ENCODE measurements at places on chromosomes 5 and 9.
A peak's percentile ranks its signal among the peaks of the same experiment; 100 is the strongest.

DNA sequence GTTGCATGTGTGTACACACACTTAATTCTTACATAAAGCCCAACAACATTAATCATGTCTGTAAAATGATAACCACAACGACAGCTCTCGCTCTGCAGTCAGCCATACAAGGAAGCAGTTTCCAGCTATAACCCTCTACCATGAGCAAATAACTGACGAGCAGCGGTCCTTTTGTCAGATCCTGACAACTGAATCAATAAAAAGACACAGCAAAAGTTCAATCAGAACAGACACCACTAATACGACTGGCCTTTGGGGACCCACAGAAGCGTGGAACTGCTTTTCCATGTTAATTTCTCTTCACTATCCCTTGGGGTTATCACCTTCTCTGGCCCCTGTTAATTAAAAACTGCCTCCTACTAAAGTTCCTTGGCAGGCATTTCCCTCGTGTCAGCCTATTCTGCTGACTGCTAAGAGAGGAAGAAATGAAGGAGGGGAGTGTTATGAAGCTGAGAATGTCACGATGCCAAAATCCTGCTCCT is 722.8 kb upstream of the GRAMD2B start:
- DNase-seq: no peak

DNA sequence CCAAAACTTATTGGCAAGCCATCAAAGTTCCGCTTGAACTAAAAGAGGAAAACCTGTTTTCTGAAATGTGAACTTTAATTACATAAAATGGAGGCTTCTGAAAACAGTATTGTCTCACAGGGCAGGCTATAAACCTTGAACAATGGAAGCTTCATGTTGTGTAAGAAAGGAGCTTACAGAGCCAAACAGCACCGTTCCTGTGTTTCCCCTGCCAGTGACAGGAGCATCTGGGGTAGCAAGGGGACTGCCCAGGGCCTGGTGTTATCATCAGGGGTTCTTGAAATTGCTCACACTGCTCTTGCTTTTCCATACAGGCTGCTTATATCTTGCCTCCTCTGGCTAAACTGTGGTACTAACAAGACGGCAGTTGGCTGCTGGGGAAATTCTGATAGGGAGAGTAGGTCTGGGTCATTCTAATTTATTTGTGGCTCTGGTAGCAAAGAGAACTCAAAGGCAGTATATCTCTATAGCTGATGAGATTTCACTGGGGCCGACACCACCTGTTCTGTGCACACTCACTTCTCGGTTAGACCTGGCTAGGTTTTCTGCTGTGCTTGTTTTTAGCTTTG is 40.4 kb downstream of the BASP1 start:
- no peak for DNase-seq

DNA sequence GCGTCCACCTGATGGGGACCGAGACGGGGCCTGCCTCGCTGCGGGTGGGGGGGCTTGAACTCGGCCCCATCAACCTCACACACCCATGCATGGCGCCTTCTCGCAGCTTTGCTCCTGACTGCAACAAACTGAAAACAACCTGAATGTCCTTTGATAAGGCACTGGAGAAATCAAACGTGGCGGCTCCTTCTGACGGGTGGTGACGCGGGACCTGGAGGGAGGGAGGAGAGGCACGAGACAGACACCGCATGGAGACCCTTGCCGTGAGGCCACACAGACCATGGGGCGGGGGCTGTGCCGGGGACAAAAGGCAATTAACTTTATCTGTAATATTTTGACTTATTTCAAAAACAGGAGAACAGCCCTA is 48.6 kb downstream of the NACC2 start:
- DNase-seq: no peak

- DNase-seq: no peak
Observed at GRCh38 chr9:18911714-18912342, 121.2 kb downstream of the SAXO1 start.

GRCh38 chr5:117394506-117395157 is 820.0 kb upstream of the SEMA6A start:
- no peak for DNase-seq

DNA sequence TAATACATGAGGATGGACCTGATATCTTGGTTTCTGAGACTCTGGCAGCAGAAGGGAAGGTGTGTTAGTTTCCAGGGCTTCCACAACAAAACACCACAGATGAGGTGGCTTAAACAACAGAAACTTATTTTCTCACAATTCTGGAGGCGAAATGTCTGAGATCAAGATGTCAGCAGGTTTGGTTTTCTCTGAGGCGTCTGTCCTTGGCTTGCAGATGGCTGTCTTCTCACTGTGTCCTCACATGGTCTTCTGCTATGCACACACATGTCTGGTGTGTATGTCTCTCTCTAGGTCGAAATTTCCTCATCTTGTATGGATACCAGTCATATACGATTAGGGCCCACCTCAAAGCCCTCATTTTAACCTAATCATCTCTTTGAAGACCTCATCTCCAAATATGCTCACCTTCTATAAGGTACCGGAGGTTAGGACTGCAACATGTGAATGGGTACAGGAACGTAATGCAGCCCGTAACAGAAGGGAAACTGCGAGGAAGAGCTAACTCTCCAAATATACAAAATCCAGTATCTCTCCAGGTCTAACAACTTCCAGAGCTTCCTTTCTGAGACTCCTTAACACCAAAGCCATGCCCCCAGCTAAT is 139.8 kb upstream of the SMARCA2 start:
- no peak for DNase-seq

DNA sequence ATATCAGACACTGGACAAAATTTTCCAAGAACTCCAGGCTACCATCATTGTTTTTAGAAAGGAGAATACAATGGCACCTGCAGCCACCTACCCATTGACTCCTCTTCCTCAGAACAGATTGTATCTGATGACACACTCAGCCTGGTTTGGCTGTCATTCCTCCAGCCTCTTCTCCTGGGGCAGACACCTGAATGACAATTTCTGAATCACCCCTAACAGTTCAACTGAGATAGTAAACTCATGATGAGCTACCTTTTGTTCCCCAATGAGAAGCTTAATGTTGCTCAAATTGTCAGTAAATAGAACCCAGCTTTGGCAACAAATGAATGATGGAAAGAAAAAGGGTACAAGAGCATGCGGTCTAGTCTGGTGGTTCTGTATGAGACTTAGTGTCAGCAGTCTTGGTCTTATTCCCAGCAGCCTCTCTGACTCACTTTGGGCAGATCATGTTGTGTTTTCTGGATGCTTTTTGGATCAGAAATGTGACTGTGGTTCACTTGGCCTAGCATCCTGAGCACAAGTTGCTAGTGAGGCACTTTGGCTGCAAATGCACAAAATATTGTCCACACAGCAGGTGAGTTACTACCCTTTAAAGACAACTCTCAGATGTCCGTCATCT is 78.3 kb downstream of the MAMDC2 start:
- DNase-seq: no peak

DNA sequence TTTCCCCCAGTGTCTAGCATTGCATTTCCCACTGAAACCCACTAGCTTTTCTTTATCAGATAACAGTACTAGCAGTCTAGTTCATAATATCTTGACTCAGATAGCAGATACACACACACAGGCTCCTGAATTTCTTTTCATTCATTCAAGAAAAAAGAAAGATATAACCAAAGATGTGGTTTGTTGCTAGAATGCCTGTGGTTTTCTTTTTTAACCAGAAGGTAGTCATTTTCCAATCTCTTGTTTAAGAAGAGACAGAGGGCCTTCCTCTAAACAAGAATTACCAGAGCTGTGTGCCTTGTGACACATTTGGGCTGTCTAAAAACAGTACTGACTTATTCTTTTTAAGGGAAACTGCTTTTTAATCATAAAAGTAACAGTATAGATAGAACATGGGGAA is 167.3 kb downstream of the PJA2 start:
- no peak for DNase-seq

DNA sequence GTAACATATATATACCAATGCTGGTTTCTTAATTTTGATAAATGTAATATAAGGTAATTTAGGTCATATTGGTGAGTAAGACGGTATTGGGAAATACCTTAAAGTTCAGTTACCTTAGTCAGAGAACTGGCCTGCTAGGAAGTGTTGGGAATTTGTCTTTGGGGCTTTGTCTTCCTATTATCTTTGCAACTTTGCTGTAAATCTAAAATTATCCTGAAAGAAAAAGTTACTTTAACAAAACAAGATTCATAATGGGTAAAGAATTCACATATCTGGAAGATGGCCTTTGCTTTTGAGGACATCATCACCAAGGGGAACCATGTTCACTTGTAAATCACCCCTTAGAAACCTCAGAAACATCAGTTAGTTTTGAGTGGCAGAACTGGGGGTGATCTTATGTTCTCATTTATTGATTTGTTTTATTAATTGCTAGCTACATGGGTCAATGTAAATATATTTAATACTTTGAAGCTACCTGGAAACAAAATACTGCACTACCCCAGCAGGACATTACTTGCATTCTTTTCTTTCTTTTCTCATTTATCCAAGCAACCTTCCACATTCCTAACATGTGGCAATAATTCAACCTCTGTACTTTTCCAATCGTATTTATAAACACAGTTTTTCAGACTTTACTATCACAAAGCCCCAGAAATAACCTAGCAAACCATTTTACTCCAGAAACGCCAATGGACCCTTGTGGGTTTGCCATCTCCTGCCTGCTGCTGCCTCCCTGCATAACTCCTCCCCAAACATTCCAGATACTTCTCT is 41.4 kb downstream of the GLIS3 start:
- no peak for DNase-seq

DNA sequence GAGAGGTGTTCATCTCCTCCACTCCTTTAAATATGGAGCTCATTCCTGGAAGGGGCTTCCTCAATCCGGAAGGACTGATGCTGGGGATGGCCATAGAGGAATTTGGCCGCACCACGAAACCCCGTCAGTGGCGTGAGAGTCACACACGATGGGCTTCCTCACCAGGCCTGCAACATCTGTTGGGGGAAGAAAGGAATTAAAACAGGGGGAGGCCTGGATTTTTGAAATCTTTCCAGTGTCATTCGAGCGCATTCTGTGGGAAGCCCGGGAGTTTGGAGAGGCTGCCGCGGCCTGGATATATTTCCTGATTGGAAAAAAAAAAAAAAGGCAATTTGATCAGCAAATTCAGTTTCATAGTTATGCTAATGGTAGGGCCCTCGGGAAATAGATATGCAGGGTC is 76.3 kb upstream of the ORM1 start:
- DNase-seq: no peak

- DNase-seq: no peak
Observed at GRCh38 chr9:15389173-15389572, 33.5 kb upstream of the SNAPC3 start.

DNA sequence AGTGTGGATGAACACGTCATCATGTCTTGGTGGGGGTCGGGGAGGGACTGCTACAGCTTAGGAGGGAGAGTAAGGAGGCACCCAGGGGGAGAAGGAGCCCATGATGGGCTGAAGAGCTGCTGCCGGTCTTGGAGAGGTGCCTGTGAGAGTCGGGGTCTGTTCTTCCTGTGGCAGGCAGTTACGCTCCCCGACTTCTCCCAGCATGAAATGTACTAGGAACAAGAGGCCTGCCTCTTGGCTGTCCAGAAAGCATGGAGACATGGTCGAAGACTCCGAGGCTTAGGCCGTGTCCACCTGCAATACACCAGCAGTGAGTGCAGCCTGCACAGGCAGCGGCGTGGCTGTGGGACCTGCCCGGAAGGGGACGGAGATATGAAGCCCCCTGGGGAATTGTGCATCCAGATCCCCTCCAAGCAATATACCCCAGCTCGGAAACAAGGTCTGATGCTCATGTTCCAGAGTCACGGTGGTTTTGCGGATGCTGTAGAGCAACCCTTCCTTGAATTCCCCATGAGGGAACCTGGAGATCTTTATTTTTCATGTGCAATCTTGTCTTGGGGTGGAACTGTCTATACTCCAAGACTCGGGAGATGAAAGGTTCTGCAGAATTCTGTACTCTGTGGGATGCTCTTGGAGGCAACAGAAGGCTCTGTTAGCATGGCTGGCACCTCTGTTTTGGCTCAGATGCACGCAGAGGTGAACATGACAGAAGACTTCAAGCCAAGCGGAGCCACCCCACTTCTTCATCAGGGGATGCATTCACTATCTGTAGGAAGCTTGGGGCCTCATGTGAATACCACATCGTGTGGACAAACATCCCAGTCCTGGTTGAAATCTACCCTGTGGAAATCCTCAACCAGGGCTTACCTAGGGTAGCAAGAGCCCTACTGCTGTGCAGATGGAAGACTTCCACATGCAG is 374.9 kb upstream of the IRX4 start:
- no peak for DNase-seq

DNA sequence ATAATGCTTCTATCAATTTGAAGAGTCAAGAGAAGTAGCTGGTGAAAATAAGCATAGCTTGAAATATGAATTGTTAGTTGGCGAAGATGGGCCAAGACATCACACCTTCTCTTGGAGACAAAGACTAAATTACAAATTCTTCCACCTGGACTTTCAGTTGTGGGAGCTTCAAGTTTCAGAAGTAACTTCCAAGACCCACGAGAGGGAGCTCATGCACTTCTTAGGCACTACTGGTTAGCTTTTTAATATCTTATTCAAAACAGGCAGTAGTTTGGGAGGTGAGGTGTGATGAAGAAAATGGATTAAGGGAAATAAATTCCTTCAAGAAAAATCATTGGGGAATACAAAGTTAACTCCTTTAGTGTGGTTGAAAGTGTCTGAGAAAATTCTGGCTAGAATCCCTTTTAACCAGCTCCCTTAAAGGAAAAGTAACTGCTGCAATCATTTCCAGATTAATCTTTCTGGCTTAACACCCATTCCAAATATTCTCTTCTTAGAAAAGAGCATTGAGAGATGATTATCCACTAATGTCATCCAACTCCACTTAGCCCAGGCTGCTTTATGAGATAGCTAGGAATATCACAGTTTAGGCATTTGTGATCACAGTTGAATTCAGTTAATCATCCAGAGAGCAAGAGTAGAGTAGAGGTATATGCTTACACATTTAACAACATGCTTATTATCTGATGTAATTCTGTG is 139.5 kb upstream of the DMRTA1 start:
- DNase-seq: peak; percentile 39

DNA sequence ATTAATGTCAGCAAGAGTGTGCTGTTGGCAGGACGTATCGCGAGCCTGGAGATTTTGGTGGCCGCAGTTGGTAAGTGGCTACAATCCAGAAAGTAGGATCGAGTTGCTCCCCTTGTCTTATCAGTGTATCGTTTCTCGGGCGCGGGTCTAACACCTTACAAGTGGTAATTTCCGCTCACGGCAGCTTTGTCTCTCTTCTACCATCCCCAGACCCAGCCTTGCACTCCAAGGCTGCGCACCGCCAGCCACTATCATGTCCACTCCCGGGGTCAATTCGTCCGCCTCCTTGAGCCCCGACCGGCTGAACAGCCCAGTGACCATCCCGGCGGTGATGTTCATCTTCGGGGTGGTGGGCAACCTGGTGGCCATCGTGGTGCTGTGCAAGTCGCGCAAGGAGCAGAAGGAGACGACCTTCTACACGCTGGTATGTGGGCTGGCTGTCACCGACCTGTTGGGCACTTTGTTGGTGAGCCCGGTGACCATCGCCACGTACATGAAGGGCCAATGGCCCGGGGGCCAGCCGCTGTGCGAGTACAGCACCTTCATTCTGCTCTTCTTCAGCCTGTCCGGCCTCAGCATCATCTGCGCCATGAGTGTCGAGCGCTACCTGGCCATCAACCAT is 1.1 kb downstream of the PTGER4 start:
- DNase-seq: no peak
